ENCODE measurements at places on chromosomes 1 and 21. TPM values are rescaled to one million over a fixed set of nuclear protein-coding genes. Genes with fewer than 3 reads are reported as not detected.

The PRAMEF27 gene
- not detected for total RNA-seq

The UBE2U gene
- total RNA-seq, result not detected

The NT5C1A gene
- not detected for total RNA-seq

The SLC1A7 gene
- not detected for total RNA-seq

The ROR1 gene
- total RNA-seq, result 1.5 TPM

The OVAAL gene
- total RNA-seq, result not detected

The GJA4 gene
- not detected for total RNA-seq

The KRTAP19-2 gene
- not detected for total RNA-seq

The ANGPTL3 gene
- not detected for total RNA-seq
